Dorsolateral prefrontal cortex (tissue), 122 donors: ENCODE measurements at places on chromosomes 4 and X. TPM values are rescaled to one million over a fixed set of nuclear protein-coding genes. Genes with fewer than 3 reads are reported as not detected.

The PDZD4 gene
- 310 TPM for total RNA-seq

GRCh38 chr4:91513326-91513725 lies 790.4 kb upstream of the GRID2 start:
- no peak for DNase-seq

- no peak for DNase-seq
Observed at GRCh38 chr4:122476126-122476525, 19.6 kb upstream of the IL2 start.

The ZNF157 gene
- 1.3 TPM for total RNA-seq

DNA sequence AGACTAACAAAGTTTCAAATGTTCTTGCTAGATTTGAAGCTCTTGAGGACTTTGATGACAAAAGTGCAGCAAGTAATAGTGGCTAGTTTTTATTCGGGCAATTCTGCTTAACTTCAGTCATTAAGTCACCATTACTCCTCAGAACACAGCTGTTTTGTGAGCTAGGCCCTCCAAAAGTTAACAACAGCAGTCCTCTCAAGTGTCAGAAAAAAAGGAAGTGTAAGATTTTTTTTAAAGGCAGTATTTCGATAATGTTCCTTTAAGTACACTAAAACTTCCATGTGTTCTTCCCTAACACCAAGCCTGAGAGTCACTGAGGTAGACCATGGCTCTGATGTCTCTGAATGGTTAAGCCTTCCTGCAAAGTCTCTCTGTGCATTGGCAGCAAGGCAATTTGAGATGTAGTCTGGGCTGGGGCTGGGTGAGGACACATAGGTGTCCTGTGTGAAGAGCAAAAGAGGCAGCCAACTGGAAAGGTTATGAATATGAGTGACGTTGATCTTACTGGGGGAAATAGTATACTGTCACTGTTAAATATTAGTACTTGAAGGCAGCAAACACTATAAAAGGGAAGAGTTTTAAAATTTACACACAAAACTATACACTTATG lies 174.0 kb upstream of the MAP3K15 start:
- DNase-seq = no peak

The GAGE12F gene
- not detected for total RNA-seq

- no peak for DNase-seq
Observed at GRCh38 chr4:4923201-4923600, 63.7 kb downstream of the MSX1 start.

DNA sequence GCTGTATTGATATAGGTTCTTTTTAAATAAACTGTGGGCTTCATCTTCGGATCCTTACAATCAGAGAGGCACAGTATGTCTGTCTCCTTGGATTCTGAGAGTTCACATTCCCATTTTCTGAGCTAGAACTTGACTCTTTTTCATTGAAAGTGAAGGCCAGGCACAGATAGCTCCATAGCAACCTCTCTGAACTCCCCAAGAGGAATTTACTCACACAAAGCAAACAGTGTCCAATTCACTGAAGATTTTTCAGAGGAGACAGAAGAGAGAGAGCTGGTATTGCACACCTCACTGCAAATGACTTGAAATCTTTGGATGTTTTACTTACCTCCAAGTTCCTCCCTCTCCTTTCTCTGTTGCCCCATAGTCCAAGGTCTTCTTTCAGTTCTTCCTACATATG lies 130.9 kb upstream of the CASK start:
- DNase-seq = no peak

GRCh38 chrX:116009861-116010710 lies 160.5 kb upstream of the AGTR2 start:
- no peak for DNase-seq

- DNase-seq = peak; percentile 22
Observed at GRCh38 chr4:1204286-1204827, 32.0 kb upstream of the SPON2 start.

GRCh38 chr4:173318648-173319211 lies 15.4 kb downstream of the HMGB2 start:
- DNase-seq = no peak
